ENCODE measurements at places on chromosomes 16 and 17.

DNA sequence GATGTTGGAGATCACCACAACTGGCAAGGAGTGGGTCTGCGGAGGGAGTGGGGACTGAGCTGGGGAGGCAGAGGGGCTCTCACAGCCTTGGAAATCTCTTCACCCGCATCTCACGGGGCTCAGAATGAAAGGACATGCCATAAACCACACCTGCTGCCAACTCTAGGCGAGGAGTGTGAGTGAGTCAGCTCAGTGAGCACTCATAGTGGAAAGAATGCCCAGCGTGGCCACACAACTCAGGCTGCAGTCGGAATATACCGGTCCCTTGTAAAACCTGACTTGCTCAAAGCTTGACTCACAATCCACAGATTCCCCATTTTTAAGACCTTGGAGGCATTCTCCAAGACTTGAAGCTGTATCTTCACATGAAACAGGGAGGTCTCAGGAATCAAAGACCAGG, 36.7 kb downstream of the STAT5A start:
- no peak for DNase-seq

DNA sequence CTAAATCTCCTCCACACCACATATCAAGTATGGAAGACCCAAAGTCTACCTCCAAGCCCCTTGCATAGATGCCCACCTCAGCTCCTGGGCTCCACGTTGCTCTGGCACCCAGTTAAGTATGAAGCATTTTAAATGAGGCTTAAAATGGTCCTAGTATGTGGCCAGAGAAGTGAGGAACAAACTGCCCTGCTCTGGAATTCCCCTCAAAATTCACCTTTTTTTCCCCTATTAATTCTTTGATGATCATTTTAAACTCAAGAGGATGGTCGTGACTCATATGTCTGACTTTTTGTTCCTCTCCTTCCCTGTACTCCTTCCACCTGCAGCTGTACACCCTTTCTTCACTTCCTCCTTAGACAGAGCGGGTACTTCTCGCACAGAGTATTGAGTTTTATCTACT, 234.5 kb upstream of the MYOCD start:
- DNase-seq: no peak

DNA sequence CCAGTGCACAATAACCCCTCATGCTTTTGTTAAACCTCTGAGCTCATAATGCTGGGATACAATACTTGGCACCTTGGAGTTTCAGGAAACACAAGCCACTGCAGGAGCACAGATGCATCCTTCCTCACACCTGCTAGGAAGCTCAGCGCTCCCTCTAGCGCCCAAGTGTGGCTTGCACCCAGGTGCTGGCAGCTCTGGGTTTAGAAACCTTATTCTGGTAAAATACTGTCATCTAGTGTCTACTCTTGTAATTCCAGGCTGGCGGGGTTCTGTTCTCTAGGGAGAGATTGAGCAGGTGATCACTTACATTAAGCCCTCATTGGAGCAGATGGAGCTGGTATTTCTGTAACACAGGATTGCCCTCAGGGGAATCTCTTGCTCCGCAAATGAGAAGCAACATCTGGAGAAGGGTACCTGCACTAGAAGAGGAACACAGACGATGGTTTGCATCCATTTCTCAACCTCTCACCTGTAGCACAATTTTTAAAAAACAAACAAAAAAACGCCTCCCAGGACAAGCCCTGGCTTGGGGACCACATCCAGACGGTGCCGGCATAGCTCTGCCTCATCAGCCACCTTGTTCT, 1.5 kb downstream of the CCL1 start:
- no peak for DNase-seq

- no peak for DNase-seq
Measured at GRCh38 chr17:16945663-16946218, 26.2 kb downstream of the TNFRSF13B start.

DNA sequence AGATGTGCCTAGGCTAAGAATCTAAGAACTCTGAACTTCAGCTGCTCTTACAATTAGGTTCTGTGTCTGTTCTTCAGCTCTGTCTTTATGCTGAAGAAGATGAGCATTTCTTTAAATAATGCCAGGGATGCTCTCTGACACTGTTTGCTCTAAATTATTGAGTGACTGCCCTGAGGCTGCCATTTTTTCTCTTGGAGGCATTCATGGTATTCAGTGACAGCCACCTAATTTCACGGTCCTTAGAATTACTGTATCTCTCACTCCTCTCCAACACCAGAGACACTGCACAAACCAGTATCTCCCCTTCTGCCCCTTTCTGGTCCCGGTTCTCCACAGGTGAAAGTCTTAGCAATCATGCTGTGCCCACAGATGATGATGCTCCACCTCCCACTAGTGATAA, 123.6 kb upstream of the MPHOSPH6 start:
- DNase-seq: no peak

DNA sequence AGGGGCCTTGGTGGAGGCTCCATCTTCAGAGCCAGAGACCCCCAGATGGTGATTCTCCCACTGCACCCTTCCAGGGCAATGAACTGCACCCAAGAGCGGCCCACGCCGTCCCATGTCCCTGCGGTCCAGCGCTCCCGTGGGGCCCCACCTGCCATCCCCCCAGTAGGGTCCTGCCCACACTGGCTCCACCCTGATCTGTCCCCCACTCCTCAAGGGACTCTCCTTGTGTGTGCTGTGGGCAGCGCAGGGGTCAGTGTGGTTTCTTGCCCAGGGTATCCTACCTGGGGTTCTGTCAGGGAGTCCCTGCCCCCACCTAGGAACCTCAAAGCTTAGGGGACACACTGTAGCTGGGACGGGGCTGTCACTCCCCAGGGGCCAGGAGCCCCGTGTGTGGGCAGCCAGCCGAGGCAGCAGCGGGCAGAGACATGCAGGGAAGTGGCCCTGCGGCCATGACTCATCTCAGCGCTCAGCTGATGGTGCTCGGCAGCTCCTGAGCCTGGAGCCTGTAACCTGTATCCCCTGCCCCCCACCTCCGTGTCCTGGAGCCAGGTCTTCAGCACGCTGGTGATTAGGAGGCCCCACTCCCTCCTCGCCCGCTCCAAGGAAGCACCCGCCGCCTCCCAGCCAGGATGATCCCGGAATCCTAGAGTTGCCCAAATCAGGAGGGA, 35.7 kb upstream of the SSTR5 start:
- DNase-seq: no peak

DNA sequence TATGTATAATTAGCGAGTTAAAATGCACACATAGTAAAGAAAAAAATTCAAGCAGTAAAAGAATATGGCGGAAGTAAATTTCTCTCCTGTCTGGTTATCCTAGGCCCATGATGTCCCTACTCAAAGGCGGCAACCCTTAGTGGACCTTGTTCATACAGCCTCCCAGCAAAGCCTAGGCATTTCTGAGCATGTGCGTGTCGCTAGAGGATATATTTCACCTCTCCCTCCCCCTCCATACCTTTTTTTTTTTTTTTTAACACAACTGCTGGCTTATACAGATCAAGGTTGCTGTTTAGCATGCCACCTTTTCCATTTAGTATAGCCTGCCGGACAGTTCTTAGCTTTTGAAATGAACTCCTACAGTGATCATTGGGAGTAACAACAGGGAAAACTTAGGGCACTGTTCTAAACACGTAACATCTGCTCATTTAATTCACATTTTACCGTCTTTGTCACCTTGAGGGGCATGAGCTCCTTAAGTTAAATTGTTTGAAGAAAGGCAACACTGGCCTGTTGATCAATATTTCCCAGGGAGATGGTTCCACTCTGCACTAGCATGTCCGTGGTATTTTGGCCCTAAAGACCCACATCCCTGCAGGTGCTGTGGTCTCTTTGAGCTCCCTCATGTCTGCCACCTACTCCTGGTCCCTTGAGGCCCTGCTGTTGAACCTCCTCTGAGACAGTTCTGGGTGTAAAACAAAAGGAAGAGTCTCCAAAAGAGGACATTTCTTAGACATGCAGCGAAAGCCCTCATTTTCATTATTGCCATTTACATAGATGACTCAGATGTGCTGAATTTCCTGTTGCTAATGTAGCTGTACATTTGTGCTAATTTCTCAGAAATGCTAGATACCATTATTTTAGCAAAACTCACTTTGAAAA, 4.1 kb upstream of the TNFRSF13B start:
- no peak for DNase-seq

DNA sequence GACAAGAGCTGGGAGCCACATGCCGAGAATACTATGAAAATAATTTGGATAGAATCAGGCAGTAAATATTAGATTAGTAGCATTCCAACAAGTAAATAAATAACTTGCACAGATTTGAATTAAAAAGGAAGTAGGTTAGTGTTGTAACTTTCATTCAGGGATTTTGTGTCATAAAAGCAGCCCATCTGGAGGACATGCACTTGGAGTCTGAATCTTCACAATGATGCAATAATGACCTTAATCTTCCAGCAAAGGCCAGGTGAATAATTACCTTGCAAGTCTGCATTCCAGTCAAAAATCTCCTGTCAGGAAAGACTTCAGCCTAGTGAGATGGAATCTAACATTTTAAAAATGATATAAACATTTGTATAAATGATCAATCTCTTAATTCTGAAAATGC, 518.1 kb downstream of the KCNJ2 start:
- DNase-seq: no peak

DNA sequence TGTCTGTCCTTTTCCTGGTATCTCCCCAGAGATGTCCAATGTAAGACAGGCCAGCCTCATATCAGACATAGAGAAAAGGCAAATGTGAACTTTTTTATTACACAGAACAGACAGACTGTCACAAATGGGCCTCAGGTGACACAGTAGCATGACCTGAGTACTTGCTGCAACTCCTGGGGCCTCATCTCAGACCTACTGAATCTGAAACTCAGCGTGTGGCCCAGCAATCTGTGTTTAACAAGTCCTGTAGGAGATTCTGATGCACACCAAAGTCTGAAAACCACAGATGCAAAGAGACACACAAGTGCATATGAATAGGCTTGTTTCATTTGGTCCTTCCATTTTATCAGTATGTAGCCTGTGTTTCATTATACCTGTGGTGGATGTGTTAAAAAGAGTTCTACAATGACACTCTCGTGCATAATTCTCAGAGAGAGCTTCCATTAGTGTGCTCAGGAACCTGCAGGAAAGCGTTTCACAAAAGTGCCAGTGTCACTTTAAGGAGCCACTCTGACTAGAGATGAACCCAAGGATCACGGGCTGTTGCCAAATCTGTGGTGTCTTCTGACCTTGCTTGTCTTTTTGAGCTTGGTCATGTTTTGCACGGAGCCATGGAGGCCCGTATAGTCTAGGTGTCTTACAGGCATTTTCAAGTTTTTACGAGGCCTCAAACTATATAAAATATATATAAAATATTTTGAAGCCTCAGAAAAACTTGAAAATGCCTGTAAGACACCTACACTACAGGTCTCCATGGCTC, 33.8 kb upstream of the NF1 start:
- no peak for DNase-seq

GRCh38 chr16:19463468-19464315, 46.0 kb downstream of the TMC5 start:
- DNase-seq: no peak

GRCh38 chr17:28042721-28043291, 329 bp downstream of the NLK start:
- DNase-seq: no peak

DNA sequence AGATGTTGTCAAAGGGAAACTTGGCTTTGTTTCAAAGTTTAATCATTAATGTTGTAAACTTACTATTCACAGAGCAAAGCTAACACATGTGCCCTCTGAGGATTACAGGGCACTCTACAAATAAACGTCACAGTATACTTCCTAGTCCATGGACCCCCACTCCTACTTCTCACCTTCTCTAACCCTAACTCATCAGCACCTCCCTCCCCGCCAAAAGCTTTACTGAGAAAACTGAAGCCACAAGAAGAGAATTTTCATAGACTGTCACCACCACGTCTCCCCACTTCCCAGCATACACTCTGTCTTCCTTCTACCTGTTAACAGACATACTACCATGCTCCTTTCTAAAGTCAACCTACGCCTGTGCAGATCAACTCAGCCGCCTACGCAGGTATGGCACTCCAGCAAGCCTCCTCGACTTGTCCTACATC, 29.0 kb downstream of the HELZ start:
- DNase-seq: no peak

- no peak for DNase-seq
Measured at GRCh38 chr17:8277317-8277716, 11.2 kb upstream of the RANGRF start.

DNA sequence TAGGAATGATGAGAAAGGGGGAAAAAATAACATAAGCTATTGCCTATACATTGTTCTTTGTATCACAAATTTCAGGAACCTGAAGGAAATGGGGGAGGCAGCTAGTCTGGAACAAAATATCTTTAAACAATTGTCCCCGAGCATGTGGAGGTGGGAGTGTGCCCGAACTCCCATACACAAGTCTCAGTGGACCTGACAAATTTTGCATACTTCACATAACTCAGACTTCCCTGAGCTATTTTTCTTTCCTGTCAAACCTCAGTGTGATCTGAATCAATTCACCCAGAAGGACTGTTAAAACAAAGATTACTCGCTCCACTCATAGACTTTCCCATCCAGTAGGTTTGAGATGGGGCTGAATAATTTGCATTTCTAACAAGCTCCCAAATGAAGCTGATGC, 1.6 kb upstream of the XPO6 start:
- DNase-seq: no peak

DNA sequence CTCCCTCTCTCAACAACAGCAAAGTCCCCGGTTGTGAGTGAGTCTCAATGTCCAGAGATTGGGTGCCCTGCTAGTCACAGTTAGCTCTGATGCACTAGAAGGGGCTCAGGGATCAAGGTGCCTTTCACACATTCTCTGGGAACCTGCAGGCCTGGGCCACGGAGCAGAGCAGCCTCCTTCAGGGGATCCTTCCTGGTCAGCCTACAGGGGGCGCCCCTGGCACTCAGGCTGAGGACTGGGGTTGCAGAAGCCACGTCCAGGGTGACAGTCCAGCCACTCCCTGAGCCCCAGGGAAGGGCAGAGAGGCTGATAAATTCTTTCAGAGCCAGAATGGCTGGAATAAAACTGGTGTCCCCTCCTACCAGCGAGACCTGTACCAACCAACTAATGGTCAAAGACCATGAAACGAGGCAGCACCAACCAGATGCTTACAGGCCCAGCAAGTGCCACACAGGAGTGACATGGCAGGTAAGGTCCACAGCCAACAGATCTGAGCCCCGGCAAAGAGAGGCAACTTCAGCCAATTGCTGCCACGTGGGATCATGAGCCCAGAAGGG, 43.5 kb downstream of the ST3GAL2 start:
- DNase-seq: peak; percentile 50

Measured in central memory CD8-positive, alpha-beta T cell (primary cell).